Stimulated activated CD4-positive, alpha-beta T cell treated with anti-CD3 and anti-CD28 coated beads, Interleukin-15, amount 100 ng/mL, for 48 hours (primary cell): ENCODE measurements at places on chromosomes 1 and 21.

DNA sequence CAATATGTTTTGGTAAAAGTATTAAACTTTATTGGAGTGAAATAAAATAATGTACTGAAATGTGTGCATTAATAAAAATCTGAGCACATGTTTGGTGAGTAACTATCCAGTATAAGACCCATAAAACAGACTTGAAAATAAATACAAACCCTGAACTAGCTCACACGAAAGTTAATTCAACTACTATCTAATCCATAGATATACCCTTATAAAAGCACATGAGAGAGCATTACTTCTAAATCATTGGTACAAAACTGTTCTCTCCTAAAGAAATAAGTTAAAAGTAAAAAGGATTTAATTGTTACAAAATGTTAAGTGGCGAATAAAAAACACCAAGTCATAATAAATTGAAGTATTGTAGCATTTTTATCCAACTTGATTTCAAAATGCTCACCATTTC lies 295.6 kb downstream of the PTPRC start:
- DNase-seq: no peak

DNA sequence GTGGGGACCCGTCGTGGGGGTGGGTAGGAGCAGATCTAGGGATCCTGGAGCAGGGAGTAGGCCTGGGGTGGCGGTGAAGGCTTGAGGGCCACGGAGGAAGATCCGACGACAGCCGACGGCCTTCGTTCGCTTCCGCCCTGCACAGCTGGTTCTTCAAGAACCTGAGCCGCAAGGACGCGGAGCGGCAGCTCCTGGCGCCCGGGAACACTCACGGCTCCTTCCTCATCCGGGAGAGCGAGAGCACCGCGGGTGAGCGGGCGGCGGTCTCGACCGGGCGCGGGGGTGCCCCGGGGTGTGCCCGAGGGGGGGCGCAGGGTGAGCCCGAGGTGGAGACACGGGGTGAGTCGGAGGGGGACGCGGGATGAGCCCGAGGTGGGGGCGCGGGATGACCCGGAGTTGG lies 16.5 kb upstream of the HDAC1 start:
- DNase-seq: no peak

GRCh38 chr1:147072482-147073432 lies 99.5 kb downstream of the PRKAB2 start:
- no peak for DNase-seq

DNA sequence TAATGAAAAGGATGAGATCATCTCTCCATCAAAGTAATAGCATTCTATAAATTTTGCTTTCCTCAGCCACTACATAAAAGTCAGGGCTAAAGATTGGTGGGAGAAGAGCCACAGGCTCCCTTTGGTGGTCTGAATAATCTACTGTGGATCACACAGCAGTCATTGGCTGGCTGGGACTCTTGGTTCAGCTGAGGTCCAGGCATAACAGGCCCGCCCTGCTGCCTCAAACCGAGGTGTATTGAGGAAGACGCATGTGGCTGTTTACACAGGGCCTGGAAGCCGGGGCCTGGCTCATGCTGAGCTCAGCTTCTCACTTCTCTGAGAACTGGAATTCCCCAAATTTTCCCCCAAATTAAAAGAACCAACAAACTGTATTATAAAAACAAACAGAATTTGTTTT lies 139.2 kb downstream of the PTPRC start:
- DNase-seq: no peak

DNA sequence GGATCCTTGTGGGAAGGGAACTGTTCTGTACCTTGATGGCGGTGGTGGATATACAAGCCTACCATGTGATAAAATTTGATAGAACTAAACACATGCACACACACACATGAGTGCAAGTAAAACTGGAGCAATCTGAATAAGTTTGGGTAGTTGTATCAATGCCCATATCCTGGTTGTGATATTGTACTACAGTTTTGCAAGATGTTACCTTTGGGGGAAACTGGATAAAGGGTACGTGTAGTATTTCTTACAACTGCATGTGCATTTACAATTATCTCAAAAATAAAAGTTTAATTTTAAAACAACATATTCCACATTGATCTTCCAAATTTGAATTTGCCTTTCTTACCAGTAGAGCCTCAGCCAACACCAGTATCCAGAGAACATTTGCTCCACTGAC lies 99.6 kb downstream of the DTL start:
- no peak for DNase-seq

GRCh38 chr1:220791956-220792355 lies 5.2 kb downstream of the MTARC1 start:
- no peak for DNase-seq

DNA sequence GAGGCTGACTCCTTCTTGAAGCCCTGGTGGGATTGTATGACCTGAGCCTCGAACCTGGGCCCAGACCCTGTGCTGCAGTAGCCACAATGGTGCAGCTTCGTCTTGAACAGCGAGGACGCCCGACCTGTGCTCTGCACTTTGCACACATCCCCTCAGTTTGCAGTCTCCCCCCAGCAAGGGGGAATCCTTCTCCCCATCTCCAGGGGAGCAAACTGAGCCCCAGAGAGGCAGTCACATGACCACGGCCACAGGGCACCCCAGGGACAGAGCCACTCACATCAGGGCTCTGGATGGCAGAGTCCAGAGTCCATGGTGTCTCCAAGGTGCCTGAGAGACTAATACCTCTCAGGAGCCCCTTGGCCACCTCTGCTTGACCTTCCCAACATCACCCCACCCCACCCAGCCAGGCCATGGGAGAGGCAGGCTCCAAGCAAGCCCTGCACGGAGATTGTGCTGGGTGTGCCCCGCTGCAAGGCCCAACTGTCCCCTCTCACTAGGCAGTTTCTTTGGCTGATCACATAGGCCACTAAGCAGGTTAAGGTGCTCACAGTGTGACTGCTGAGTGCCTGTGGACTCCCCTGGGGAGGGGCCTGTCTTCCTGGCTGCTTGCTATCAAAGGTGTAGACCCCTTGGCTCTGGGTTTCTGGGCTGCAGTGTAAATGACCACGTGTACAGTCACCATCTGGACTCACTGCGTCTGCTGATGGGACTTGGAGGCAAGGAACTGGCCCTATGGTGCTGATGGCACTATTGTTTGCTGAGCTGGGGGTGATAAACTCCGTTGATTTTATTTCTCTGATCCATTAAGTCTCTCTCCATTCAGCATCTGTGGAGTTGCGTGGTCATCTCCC lies 398.1 kb downstream of the MATN1 start:
- no peak for DNase-seq

GRCh38 chr1:213852107-213852506 lies 135.7 kb upstream of the PROX1 start:
- DNase-seq: no peak

DNA sequence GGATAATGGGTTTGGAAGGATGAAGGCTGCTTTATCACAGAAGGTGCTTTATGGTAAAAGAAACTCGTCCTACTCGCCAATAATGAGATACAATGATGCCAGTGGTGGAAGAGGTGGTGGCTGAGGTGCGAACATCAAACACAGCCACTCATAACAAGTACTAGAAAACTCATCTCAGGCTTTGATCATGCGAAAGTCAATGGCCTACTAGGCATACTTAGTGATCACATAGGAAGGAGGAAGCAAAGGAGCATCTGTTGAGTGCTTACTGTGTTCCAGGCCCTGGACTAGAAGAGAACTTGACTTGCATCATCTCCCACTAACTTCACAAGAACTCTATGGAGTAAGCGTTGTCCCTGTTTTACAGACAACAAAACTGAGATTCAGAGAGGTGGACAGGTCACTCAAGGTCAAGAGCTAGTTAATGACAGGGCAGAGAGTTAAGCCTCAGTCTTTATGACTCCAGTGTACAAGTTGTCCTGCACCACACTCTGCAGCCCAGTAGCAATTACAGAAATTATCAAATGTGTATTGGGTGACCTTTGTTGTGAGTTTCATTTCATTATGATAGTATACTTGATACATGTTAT lies 33.6 kb downstream of the RUNX1 start:
- DNase-seq: no peak

DNA sequence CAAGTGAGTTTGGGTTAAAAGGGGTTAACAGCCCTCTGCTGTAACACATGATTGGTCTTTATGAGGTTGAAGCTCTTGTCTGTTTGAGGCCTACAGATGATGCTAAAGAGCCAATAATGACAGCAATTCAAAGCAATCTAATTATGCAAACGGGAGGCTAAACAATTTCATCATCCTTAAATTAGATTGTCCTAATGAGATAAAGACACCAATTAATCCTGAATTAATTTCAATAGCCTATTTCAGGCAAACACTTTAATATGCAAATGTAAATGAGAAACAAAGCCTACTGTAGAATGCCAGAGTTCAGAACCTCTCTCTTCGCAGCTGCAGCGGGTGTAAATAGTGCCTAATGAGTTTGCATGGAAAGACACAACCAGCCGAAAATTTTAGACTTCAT lies 504.7 kb upstream of the PBX1 start:
- no peak for DNase-seq

DNA sequence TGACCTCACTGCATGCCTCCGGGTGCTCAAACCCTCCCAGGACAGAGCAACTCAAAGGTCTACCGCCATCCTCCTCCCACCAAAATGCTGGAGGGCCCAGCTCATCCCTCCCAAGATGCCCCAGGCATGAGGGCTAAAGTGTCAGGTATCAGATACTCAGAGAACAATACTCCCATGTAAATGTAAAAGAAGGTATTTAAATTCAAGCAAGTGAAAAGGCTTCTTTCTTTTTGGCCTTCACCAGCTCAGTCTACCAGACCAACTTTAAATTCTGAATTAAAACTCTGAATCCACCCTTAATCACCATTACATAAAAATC lies 3.0 kb downstream of the PARP1 start:
- DNase-seq: no peak
